ENCODE measurements at places on chromosomes 12 and 14. TPM values are rescaled to one million over a fixed set of nuclear protein-coding genes. Genes with fewer than 3 reads are reported as not detected.

GRCh38 chr12:84131076-84131475, 781.5 kb downstream of the SLC6A15 start:
- no peak for DNase-seq

DNA sequence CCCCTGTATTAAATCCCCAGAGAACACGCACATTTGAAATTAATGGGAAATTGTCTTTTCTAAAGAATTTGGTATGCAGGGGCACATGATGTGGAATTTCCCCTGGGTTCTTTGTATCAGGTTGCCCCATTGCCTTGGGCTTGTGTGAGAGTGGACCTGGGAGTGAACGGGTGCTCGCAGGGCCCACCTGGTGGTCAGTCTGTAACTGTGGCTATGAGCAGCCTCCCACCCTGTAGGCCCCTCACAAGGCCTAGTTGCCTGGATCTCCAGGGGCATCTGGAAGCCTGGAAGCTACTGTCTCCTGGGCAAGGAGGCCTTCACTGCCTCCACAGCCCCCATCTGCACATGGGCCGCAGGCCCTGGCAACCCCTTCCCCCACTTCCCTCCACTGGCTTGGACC, 96.7 kb downstream of the SLC25A47 start:
- DNase-seq, result no peak

IGF1 gene
- 10.0 TPM for total RNA-seq

GRCh38 chr14:22549981-22550673, 38.9 kb downstream of the DAD1 start:
- no peak for DNase-seq

- DNase-seq, result no peak
Measured at GRCh38 chr12:15525441-15525840, 203.1 kb downstream of the PTPRO start.

GRCh38 chr14:90255871-90256270, 482 bp upstream of the PSMC1 start:
- DNase-seq, result no peak

SIX6 gene
- not detected for total RNA-seq

GRCh38 chr14:94269156-94269555, 23.9 kb downstream of the SERPINA10 start:
- no peak for DNase-seq

GRCh38 chr14:59695198-59695597, 118.6 kb upstream of the CCDC175 start:
- DNase-seq, result no peak

GRCh38 chr12:24697295-24697694, 251.6 kb downstream of the BCAT1 start:
- no peak for DNase-seq

GRCh38 chr14:79670811-79671210, 540.5 kb downstream of the DIO2 start:
- no peak for DNase-seq

DNA sequence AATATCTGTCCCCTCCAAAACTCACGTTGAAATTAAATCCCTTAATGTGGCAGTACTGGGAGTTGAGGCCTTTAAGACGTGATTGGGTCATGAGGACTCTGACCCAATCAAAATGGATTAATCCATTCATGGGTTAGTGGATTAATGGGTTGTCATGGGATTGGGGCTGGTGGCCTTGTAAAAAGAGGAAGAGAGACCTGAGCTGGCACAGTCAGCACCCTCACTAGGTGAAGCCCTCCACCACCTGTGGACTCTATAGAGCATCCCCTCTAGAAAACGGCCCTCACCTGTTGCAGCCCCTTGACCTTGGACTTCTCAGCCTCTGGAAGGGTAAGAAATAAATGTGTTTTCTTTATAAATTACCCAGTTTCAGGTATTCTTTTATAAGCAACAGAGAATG, 53.0 kb downstream of the SPRING1 start:
- no peak for DNase-seq

DNA sequence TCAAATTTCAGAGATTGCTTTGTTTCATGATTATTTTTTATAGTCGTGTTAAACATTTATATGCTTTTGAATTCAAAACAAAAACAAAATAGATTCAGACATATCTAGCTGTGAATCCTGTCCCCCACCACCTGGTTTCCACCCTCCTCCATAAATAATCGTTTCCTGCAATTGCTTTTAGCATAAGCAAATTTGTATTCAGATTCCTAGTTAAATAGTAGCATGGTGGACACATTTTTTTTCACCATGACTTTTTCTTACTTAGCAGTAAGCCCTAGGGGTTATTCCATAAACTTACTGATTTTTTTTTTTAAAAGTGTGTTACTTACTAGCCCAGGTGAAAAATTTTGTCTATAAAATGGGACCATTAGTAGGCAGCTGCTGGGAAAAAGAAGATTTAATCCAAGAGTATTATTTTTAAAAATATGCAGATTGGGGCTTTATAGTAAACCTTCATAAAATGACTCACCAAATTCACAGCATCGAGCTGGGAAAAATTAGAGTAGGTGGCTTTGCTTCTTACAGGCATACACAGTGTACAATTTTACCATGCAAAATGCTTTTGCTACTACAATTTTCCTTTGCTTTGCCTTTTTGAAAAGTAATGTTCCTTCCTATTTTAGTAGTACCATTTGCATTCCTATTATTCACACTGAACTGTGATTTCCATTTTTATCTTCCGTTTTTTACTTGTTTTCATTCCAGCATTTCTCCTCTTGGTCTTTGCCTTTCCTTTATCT, 117.8 kb downstream of the BTG1 start:
- DNase-seq, result no peak

- no peak for DNase-seq
Measured at GRCh38 chr12:16435875-16436554, 88.6 kb downstream of the MGST1 start.

RNASE7 gene
- total RNA-seq, result not detected

DNA sequence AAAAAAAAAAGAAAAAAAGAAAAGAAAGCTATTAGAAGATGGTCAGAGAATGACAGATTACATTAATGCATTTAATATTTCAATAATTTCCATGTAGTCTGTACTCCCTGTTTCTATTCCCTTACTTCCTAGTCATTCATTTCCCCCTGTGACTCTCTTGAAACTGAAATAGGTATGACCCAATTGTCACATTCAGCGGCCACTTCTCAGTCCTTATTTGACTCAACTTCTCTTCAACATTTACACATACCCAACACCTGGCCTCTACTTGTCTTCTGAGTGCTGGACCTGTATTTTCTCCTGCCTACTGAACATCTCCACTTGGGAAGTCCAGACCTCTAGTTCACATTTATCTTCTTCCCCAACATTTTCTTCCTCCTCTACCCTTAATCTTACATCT, 7.2 kb downstream of the EEA1 start:
- no peak for DNase-seq

- DNase-seq, result no peak
Measured at GRCh38 chr12:69619050-69619449, 8.3 kb upstream of the LRRC10 start.
